ENCODE measurements at places on chromosomes 1 and 21.

GRCh38 chr1:155466996-155467395 is 95.6 kb downstream of the ASH1L start:
- peaks cover 14% of the 10 kb centered on the region for H3K36me3 ChIP-seq
- no peaks in the 10 kb centered on the region for H3K4me1 ChIP-seq
- H3K27ac ChIP-seq = no peak overlapping the region
- no peak for DNase-seq
- H3K4me3 ChIP-seq = no peak overlapping the region
- H3K27me3 ChIP-seq = no peaks in the 10 kb centered on the region

- H3K36me3 ChIP-seq = no peaks in the 10 kb centered on the region
- H3K27me3 ChIP-seq = no peaks in the 10 kb centered on the region
- H3K4me3 ChIP-seq = no peak overlapping the region
- peak overlapping the region; percentile 72 for H3K27ac ChIP-seq
- peak; percentile 74 for DNase-seq
Observed at GRCh38 chr1:108041360-108042142, 76.6 kb upstream of the VAV3 start.

DNA sequence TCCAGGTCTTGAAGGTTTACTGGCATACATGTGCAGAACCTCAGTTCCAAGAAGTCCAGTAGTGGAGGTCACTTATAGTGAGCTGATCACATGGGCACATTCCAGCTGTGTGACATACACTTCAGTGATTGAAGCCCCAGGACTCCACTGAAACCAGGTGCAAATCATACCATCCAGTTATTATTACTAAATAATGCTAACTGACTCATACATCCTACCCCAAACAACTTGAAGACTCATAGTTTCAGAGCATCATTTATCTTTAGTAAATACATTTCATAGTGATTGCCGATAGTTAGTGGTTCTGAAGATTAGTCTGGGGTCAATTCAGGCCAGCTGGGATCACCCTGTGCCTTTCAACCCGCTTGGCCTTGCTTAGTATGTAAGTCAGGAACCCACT is 137.9 kb upstream of the UBE2U start:
- DNase-seq = no peak
- H3K27me3 ChIP-seq = no peaks in the 10 kb centered on the region
- H3K4me3 ChIP-seq = no peak overlapping the region
- no peak overlapping the region for H3K27ac ChIP-seq

GRCh38 chr1:58848818-58849411 is 65.1 kb upstream of the JUN start:
- no peak overlapping the region for H3K4me3 ChIP-seq
- no peaks in the 10 kb centered on the region for H3K27me3 ChIP-seq
- DNase-seq = no peak
- no peaks in the 10 kb centered on the region for H3K4me1 ChIP-seq

DNA sequence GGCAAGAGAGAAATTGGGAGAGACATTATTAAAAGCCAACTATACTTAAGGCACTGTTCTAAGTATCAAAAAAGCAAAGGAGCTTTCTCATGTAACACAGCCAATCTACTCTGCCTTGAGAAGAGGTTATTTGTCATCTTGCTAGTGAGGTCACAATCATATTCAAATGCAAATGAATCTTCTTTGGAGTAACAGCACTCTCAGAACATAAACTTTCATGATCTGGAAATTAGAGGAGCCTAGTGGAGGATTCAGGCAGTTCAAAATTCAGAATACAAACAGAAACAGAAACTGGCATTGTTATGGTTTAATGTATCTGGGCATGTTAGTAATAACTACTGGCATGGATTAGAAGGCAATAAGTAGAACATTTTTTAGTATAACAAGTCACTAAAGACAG is 57.4 kb downstream of the ARID4B start:
- no peak overlapping the region for H3K4me3 ChIP-seq
- no peak overlapping the region for H3K27ac ChIP-seq
- H3K4me1 ChIP-seq = peaks cover 8% of the 10 kb centered on the region

- no peak overlapping the region for H3K4me3 ChIP-seq
- H3K4me1 ChIP-seq = peaks cover 18% of the 10 kb centered on the region
- no peaks in the 10 kb centered on the region for H3K36me3 ChIP-seq
- H3K27me3 ChIP-seq = no peaks in the 10 kb centered on the region
Observed at GRCh38 chr1:33128781-33129180, 47.8 kb downstream of the AZIN2 start.

DNA sequence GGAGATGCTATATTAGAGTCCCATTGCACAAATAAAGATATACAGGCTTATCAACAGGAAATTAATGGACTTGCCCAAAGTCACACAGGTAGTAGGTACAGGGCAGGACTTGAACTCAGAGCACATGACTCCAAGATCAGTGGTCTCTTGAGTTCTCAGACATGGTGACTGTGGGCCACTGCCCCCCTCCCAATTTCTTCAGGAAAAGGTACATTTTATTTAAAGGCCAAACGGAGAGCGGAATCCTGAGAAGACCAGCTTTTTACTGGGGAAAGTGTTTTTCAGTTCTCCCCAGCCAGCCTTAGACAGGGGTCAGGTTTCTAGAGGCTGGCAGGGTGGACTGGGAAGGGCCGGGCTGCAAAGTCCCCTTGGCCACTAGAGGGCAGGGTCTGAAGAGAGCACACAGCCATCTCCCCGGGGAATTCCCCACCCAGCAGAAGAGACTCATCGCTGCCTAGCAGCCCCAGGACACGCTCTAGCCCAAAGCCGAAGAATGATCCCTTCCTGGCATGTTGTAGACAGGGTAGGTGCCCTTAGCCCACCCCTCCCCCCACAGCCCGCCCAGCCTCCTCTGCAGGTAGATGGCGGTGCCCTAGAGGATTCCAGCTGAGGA is 29.7 kb downstream of the ACP6 start:
- H3K27ac ChIP-seq = no peak overlapping the region
- DNase-seq = peak; percentile 68
- no peaks in the 10 kb centered on the region for H3K4me1 ChIP-seq
- H3K27me3 ChIP-seq = no peaks in the 10 kb centered on the region
- no peak overlapping the region for H3K4me3 ChIP-seq
- H3K36me3 ChIP-seq = no peaks in the 10 kb centered on the region

GRCh38 chr1:80987824-80988223 is 812.9 kb upstream of the ADGRL2 start:
- H3K27me3 ChIP-seq = no peaks in the 10 kb centered on the region
- no peak overlapping the region for H3K4me3 ChIP-seq
- DNase-seq = no peak
- H3K27ac ChIP-seq = no peak overlapping the region
- H3K36me3 ChIP-seq = no peaks in the 10 kb centered on the region

DNA sequence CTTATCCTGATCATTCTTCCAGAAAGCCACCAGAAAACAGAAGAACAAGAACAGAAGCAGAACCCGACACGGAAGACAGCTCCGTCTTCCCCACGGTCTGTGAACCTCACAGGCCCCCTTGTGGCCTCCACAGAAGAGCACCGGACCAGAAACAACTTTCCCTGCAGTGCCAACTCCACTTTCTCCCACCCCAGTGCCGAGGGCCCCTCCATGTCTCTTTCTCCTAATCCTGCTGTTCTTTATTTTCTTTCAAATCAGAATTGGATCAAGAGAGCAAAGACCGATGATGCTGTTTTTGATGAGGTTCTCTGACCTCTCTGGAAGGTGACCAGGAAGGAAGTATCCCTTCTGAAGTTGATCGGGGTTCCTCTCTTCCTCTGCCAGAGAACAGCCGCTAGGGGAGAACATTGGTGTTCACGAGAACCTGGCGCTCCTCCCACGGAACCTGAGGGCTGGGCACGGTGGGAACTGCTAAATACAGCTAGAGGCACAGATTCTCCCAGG is 58.9 kb upstream of the CTTNBP2NL start:
- peaks cover 15% of the 10 kb centered on the region for H3K27me3 ChIP-seq
- H3K4me3 ChIP-seq = no peak overlapping the region
- H3K27ac ChIP-seq = no peak overlapping the region
- H3K4me1 ChIP-seq = no peaks in the 10 kb centered on the region

- no peaks in the 10 kb centered on the region for H3K27me3 ChIP-seq
- no peaks in the 10 kb centered on the region for H3K4me1 ChIP-seq
- no peaks in the 10 kb centered on the region for H3K36me3 ChIP-seq
- no peak overlapping the region for H3K4me3 ChIP-seq
- DNase-seq = no peak
- no peak overlapping the region for H3K27ac ChIP-seq
Observed at GRCh38 chr1:239545466-239545865, 159.1 kb downstream of the CHRM3 start.

DNA sequence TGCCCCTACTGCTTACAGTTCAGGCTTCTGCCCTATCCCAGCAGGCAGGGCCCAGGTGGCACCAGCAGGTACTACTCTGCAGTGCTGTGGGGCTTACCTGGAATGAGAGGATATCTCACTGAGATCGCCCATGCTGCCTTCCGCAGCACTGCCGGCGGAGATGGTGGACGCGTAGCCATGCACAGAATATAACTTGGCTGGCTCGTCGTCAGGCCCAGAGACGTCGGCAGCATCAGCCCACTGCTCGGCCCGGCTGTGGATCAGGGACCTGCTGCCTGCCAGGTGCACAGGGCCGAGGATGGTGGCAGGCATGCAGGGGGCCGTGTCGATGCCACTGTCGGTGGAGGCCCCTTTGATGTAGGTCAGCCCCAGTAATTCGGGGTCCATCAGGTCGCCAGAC is 190.9 kb downstream of the SIPA1L2 start:
- H3K4me1 ChIP-seq = no peaks in the 10 kb centered on the region
- H3K4me3 ChIP-seq = no peak overlapping the region
- no peaks in the 10 kb centered on the region for H3K27me3 ChIP-seq
- no peaks in the 10 kb centered on the region for H3K36me3 ChIP-seq
- no peak for DNase-seq

DNA sequence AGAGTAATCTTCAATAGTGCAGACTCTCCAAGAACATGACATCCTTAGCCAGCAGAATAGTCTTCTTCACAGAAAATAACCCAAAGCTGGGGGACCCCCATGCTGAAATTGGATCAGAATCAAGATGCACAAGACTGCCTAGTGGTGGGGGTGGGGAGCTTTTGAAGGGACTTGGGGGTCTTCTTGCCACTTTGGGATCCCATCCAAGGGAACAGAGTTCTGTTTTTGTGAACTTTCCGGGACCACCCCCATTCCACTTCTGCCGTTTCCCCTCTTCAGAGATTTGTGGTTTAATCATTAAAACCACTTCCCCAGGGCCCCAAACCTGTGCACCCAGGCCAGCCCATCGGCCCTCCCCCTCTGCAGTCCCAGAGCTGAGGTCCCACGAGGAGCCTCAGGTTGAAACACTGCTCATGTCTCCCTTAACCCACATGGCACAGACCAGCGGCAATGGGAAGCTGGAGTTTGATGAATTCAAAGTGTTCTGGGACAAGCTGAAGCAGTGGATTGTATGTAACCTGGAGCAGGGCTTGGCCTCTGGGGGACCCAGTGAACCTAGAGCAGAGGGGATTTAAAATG is 44.9 kb downstream of the CAPN9 start:
- H3K36me3 ChIP-seq = no peaks in the 10 kb centered on the region
- no peaks in the 10 kb centered on the region for H3K4me1 ChIP-seq

DNA sequence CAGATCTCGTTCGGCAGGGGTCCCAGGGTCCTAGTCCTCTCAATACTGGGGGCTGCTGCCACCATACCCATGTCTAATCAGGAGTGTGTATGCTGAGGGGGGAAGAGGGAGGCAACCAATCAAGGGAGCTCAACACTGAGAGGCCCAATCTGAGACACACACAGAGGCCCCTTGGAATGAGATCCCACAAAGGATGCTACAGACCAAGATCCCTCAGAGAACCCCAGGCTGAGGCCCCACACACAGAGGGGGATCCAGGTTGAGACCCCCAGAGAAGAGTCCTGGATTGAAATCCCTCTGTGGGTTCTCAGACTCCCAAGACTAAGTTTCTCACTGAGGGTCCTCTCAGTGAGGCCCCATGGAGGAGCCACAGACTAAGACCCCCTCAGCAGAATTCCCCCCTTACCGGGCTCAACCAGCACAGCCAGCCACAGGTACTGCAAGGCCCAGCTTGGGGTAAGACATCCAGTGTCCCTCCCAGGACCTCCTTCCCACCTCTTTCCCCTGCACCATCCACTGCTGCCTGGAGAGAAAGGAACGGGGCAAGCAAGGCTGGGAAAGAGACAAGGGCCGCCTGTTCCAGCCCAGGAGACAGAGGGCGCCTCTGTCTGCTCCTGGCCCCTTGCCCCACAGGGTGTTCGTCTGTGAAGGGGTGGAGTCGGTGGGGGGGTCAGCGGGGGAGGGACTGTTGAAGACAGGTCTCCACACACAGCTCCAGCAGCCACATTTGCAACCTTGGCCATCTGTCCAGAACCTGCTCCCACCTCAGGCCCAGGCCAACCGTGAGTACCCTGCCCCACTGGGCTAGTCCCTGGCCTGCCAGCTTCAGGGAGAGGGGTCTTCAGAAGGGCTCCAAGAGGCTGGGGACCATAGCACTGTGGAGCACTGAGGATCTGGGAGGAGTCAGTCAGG is at the start of gene S100A1:
TSS of gene S100A1 (plus strand) at position 720 of the 912 bp plus-strand sequence. CDS start 2,088 bp downstream, outside the sequence.
- H3K4me3 ChIP-seq = peak within 1 kb of the TSS; percentile 13
- H3K36me3 ChIP-seq = no peaks in the 10 kb centered on the region
- no peak for DNase-seq
- H3K27me3 ChIP-seq = peaks cover 8% of the 10 kb centered on the region

DNA sequence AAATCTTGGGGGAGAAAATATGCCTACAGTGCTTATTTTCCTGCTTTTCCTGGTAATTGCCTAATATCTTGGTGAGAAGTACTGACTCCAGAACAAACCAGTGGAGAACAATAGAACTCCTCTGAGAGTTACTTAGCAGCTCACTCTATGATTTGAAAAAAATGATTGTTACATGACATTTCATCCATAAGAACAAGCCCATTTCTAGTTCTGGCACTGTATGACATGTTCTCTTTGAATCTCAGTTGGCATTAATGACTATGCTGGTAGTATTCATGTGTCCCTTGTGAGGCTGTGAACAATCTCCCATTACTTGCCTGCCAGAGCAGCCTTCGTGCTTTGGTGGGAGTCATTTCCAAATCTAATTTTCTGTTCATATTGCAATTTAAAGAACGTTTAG is 58.0 kb downstream of the CLIC4 start:
- no peaks in the 10 kb centered on the region for H3K36me3 ChIP-seq
- H3K4me3 ChIP-seq = no peak overlapping the region
- DNase-seq = no peak
- no peaks in the 10 kb centered on the region for H3K27me3 ChIP-seq
- H3K4me1 ChIP-seq = no peaks in the 10 kb centered on the region
- H3K27ac ChIP-seq = no peak overlapping the region

GRCh38 chr1:67589519-67590233 is 95.3 kb upstream of the GADD45A start:
- H3K4me3 ChIP-seq = no peak overlapping the region
- H3K27ac ChIP-seq = no peak overlapping the region
- DNase-seq = no peak
- no peaks in the 10 kb centered on the region for H3K36me3 ChIP-seq
- H3K27me3 ChIP-seq = no peaks in the 10 kb centered on the region

DNA sequence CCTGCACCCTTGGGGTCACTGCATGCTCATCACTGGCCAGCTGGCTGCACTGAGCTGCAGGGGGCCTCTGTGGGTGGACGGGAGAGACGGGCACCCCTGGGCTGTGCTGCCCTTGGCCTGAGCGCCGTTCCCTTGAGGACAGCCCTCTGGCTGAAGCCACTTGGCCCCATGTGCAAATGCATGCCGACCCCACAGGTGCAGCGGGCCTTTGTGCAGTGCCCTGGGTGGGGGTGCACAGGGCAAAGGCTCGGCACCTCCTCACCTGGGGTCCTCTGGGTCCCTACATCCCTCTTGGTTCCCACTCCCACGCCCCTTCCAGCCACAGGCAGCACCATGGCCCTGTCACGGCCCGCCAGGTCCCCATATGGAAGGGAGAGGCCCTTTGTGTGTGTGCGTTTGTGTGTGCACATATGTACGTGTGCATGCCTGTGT is 41.3 kb downstream of the COQ8A start:
- H3K4me3 ChIP-seq = no peak overlapping the region
- DNase-seq = no peak
- H3K27me3 ChIP-seq = no peaks in the 10 kb centered on the region
- no peak overlapping the region for H3K27ac ChIP-seq
- peaks cover 51% of the 10 kb centered on the region for H3K36me3 ChIP-seq
- no peaks in the 10 kb centered on the region for H3K4me1 ChIP-seq
